SW 1271 (cell line): ENCODE measurements at places on chromosomes 3 and 15.

- no peak for DNase-seq
Observed at GRCh38 chr15:28272587-28272986, 49.4 kb downstream of the HERC2 start.

- no peak for DNase-seq
Observed at GRCh38 chr3:135503065-135503759, 462.3 kb upstream of the PPP2R3A start.

DNA sequence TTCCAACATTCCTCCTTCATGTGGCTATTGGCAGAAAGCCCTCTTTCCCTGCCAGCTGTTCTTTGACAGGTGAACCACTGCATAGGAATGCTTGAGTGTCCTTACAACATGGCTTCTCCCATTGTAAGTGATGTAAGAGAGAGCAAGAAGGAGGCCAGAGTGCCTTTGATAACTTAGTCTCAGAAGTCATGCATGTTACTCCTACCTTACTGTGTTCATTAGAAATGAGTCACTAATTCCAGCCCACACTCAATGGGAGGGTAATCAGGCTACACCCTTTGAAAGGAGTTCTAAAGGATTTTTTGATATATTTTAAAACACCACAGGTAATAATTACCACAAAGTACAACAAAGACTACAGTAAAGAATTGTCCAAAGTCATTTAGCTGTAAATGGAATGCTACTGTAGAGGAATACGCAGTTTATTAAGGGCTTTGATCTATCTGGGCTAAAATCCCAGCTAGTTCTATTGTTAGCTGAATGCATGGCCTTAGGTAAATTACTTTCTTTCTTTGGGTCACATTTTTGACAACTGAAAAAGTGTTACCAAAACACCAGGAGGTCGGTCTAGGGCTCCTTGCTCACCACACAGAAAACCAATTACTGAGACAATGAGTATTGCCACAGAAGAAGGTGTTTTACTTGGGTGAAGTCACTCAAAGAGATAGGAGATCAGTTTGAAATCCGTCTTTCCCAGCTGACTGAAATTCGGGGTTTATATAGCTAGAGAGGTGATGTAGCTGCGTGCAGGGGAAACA, 154.9 kb downstream of the GRM7 start:
- no peak for DNase-seq

DNA sequence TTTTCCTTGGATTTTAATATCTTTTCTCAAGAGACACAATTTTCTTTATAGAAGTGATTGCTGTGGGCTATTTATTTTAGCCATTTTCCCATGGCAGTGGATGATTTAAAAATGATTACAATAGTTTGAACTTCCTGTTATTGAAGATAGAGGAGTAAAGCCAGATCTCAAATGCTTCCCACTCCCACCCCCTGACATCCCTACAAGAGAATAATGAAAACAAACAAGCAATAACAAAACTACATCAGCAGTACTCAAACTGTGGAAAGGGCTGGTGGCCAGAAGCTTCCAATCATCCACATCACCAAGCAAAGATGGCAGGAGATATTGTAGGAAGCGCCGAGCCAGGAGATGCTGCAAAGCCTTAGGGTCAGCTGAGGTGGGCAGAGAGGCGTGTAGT, 831.1 kb upstream of the NR2F2 start:
- DNase-seq = no peak

DNA sequence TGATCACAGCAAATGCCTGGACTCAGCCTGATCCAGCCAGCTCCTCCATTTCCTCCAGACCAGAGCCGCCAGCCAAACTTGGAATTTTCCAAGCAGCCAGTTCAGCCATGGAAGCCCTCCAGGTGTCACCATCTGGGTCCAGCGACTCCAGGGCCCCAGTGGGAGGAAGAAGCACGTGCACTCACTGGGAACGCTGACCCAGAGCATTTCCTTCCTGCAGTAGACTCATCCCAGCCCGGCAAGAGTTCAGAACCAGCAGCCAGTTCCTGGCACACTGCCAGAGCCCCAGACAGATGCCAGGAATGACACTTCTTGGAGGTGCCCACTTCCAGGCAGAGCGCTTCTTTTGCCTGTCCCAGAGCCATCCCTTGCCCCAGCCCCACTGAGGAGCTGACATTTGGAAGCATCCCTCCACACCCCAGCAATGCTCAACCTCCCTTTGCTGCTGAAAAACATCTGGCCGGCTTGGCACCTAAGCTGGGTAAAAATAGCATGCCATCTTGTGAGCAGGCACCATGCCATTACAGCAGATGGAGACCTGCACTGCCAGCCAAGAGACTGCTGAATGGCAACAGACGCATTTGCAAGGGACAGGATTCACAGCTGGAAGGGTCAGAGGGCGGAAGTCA, 460.3 kb upstream of the PROK2 start:
- no peak for DNase-seq

DNA sequence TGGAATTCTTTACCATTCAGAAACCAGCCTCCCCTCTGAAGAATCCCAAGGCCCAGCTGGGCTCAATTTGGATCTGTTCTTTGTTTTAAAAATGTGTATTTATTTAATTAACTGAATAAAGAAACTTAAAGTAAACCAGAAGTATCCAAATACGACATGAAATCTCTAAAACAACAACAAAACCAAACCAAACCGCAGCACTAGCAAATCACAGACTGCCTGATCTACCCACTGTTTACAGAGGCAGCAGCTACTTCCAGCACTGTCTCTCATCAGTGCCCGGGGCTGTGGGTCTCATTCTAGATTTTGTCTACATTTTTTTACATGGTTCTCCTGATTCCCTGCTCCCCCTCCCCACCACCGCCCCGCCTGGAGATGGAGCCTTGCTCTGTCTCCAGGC, 2.3 kb downstream of the FLNB start:
- no peak for DNase-seq

GRCh38 chr3:59540241-59540640, 490.4 kb upstream of the CFAP20DC start:
- DNase-seq = no peak

GRCh38 chr15:99211926-99212325, 37.5 kb downstream of the TTC23 start:
- DNase-seq = no peak

- DNase-seq = no peak
Observed at GRCh38 chr3:187551416-187551815, 118.8 kb downstream of the SST start.
